ENCODE measurements at places on chromosomes 6 and 20. TPM values are rescaled to one million over a fixed set of nuclear protein-coding genes. Genes with fewer than 3 reads are reported as not detected.

OR2B6 gene
- not detected for total RNA-seq

OPRL1 gene
- 0.54 TPM for total RNA-seq

ADAM33 gene
- 3.0 TPM for total RNA-seq

TFAP2D gene
- not detected for total RNA-seq

EYA4 gene
- total RNA-seq = 21.6 TPM

DNA sequence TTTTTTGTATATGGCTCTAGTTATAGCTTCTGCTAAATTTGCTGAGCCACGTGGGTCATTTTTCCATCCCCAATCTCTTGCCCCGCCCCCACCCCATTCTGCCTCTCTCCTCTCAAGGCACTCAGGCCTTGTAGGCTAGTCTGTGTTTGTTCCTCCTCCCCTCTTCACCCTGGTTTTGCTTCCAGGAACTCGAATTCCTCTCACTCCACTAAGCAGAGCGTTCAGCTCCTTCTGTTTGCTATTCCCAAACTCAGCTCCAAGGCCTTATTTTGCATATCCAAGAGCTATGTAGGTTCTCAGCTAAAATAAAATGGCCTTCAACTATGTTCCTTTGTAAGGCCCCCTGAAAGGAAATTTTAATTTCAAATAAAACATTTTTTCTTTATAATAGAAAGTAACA, 1293.7 kb downstream of the EPHA7 start:
- no peaks in the 10 kb centered on the region for H3K27me3 ChIP-seq
- no peak overlapping the region for H3K4me3 ChIP-seq
- H3K4me1 ChIP-seq = peaks cover 5% of the 10 kb centered on the region
- no peak for DNase-seq
- no peaks in the 10 kb centered on the region for H3K36me3 ChIP-seq
- no peak overlapping the region for H3K27ac ChIP-seq

DNA sequence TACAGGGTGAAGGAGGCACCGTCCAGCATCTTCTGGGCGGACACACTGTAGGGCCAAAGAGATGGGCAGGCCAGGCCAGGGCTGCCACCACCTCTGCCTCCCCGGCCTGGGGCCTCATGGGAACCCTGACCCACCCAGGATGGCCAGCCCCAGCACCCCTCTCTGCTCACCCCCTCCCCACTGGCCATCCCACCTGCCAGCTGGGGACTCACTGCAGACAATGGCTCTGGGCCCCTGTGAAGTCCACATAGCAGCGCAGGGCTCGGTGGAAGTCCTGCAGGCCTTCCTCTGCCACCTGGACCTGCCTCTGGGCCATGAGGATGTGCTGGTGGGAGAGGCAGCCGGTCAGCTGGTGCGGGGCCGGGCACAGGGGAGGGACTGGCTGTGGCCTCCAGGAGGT, 3.6 kb upstream of the C20orf144 start:
- no peak overlapping the region for H3K4me3 ChIP-seq
- no peak overlapping the region for H3K27ac ChIP-seq
- H3K4me1 ChIP-seq = peaks cover 4% of the 10 kb centered on the region
- H3K36me3 ChIP-seq = no peaks in the 10 kb centered on the region
- no peaks in the 10 kb centered on the region for H3K27me3 ChIP-seq

DNA sequence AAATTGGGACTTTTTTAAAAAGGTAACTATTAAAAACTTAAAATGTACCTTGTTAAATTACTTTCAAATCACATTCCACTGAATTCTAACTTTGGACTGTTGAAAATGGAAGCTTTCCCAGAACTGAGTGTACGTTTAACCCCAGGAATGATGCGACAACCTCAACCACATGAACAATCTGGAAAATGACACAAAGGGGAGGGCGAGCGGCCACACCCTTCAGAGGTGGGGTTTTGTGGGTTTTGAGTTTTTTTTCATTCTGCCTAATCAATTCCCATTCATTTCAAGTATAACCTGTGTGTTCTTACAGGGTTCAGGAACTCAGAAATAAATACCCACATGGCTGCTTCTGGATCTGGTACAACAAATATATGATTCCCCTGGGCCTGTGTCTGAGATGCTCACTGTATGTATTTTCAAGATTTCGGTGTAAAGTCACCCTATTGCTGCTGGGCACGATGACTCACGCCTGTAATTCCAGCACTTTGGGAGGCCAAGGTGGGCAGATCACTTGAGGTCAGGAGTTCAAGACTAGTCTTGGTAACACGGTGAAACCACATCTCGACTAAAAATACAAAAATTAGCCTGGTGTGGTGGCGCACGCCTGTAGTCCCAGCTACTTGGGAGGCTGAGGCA, 21.6 kb downstream of the CNKSR3 start:
- H3K4me3 ChIP-seq = no peak overlapping the region
- H3K27ac ChIP-seq = no peak overlapping the region
- peaks cover 4% of the 10 kb centered on the region for H3K4me1 ChIP-seq
- no peaks in the 10 kb centered on the region for H3K36me3 ChIP-seq

DNA sequence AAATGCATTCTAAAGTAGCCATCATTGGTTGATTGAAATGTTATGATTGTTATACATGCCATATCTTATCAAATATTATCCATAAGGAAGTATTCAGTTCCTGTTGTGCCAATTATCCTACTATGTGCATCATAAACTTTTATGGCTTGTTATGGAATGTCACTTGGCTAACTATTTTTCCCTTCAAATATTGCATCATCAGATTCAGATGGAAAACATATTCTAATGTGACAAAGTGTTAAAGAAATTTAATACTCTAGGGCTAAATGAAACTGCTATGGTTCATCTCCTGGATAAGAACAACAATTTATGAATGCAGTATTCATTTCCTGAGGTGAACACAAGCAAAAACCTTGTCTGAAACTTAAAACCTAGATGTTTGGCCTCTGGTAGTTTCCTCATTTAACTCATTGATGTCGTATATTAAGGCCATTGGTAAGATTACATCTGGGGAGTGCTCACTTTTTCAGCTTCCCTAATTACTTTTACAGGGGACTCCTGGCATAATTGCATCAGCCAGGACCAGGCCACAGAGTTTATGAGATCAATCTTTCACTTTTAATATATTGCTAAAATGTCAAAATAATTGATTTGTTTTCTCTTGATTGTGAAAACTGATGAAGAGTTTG, 134.9 kb upstream of the CEP162 start:
- H3K4me1 ChIP-seq = no peaks in the 10 kb centered on the region
- H3K27ac ChIP-seq = no peak overlapping the region
- H3K27me3 ChIP-seq = no peaks in the 10 kb centered on the region
- H3K36me3 ChIP-seq = no peaks in the 10 kb centered on the region

DNA sequence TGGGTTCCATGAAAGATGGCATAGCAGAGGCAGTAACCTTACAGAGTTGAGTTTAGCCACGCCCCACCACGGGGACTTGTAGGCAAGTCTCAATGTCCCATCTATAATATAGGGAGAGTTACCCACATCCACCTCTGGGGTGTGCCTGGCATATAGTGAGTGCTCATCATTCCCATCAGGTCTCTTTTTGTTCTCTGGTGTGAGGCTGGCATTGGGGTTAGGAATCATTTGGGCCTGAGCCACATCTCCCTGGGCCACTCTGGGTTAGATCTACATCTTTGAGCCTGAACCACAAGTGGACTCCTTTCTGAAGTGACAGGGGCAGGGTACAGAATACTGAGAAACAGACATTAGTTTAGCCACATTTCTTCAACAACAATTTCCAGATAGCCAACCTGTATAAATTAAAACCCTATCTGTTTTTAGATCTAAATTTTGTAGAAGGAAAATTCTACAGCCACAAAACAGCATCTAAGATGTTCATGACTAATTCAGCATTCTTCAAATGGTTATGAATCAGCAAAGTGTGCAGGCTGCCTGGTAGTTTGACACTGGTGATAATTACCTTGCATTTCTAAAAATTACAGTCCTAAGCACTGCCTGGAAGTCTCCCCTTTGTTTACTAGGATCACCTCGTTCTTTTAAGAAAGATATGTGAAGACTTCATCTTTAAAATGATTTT, 20.1 kb downstream of the RNF24 start:
- DNase-seq = no peak
- H3K4me1 ChIP-seq = peaks cover 2% of the 10 kb centered on the region
- H3K27ac ChIP-seq = no peak overlapping the region
- H3K4me3 ChIP-seq = no peak overlapping the region
- H3K27me3 ChIP-seq = no peaks in the 10 kb centered on the region
- H3K36me3 ChIP-seq = no peaks in the 10 kb centered on the region

DNA sequence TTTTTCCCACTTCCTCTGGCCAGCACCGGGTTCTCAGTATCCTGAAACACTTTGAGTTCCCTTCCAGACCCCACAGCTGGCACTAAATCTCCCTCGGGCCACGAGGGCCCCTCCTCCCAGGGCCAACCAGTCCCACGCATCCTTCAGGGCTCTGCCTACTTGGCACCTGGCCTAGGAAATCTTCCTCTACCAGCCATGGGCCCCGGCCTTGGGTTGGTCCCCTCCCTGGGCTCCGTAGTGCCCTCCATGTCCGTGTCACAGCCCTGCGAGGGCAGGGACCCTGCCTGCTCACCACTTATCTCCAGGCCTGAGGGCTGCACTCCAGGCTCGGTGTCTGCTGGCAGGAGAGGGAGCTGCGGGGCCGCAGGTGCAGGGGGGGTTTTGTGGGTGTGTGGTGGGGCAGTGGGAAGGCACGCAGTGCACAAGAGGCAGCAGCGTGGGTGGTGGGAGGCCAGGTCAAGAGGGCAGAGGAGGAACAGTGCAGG, 48.8 kb upstream of the CDH22 start:
- H3K27me3 ChIP-seq = no peaks in the 10 kb centered on the region
- H3K27ac ChIP-seq = peak overlapping the region; percentile 39
- DNase-seq = peak; percentile 37
- no peaks in the 10 kb centered on the region for H3K36me3 ChIP-seq

DNA sequence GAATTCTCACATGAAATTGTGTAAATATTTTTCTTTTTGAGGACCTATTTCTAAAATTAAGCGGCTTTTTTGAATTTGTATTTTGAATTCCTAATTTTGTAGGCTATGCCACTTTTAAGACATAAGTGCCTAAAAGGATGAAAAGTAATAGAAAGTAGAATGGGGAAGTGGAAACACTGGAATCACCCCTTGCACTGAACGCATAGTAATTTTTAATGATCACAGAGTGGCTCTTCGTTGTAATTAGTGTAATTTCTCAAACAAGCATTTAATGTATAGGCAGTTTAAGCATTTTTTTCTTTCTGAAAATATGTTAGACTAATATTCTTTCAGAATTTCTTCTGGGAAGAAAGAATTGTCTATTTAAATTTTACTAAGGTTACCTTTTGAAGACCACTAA, 73.2 kb downstream of the ARID1B start:
- H3K36me3 ChIP-seq = no peaks in the 10 kb centered on the region
- no peak overlapping the region for H3K4me3 ChIP-seq
- H3K4me1 ChIP-seq = peaks cover 94% of the 10 kb centered on the region
- H3K27me3 ChIP-seq = no peaks in the 10 kb centered on the region

Data from heart left ventricle (tissue), 16 donors.